ENCODE measurements at places on chromosomes 12 and 14. TPM values are rescaled to one million over a fixed set of nuclear protein-coding genes. Genes with fewer than 3 reads are reported as not detected.

DNA sequence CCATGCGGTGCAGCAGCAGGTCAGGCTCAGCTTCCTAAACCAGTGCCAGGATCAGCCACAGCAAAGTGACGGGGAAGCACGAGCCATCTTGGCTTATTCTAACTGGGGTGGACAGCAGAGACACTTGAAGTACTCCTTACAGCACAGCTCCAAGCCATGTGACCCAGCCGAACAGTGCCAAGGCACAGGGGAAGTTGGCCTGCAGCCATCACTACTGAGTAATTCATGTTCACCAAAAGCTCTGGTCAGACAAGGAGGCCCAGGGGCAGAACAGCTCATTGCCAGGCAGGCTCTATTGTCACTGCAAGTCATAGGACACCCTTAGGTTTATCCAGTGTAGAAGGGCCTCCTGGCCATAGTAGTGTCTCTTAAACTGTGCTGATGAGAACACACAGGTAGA lies 23.4 kb upstream of the SLC35F4 start:
- DNase-seq, result peak; percentile 63

The STON2 gene
- polyA plus RNA-seq, result 0.14 TPM

DNA sequence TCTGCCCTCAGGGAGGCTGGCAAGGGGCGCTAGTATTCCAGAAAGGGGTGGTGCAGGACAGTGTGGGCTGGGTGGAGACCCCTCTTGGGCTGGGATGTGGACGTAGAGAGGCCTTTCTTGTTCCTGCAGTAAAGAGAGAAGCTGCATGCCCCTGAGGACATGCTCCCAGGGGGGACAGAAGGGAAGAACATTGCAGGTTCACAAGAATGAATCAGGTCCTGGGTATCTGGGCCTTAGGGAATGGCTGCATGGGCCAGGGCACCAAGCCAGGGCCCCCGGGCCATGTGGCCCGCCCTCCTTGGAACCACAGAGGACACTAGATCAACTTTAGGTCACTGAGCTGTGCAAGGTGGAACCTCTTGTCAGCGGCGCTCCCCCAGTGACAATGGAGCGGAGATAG lies 51.8 kb downstream of the ZNF664 start:
- DNase-seq, result no peak

- peak; percentile 51 for DNase-seq
Observed at GRCh38 chr12:77594366-77594765, 236.3 kb upstream of the NAV3 start.
